Hippocampal formation (tissue), 2 donors: ENCODE measurements at places on chromosomes 3 and 15.

DNA sequence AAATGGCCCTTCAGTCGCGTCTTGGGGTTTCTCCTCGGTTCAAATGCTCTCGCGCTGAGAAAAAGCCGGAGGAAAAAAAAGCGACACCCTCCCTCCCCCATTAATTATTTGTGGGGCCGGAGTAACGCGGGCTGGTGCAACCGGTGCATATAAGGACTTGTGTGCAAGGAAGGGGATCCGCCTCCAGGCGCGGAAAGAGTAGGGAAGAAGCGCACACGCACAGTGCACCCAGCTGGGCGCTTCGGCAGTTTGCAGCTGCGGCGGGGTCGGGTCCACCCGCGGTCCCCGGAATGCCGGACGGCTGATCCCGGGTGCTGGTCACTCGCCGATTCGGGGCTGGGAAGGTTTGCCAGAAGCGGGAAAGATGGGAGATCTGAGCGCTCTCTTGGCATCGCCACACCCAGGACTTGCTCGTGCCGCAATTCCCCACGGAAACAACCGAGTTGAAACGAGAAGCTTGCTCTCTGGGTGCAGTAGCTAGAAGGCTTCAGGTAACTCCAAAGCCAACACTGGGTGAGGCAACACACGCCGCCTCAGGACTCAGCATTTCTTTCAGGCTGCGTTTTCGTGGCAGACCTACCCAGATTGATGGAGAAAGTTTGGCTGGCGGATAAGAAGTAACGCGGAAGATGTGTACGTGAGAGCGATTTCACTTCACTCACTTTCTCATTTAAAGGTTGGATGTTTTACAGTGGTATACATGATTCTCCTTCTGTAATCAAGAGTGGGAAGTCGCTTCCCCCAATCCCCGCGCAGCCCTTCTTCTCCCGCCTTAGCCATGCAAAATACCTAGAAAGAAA, 720 bp upstream of the TNIK start:
- peak; percentile 70 for DNase-seq

DNA sequence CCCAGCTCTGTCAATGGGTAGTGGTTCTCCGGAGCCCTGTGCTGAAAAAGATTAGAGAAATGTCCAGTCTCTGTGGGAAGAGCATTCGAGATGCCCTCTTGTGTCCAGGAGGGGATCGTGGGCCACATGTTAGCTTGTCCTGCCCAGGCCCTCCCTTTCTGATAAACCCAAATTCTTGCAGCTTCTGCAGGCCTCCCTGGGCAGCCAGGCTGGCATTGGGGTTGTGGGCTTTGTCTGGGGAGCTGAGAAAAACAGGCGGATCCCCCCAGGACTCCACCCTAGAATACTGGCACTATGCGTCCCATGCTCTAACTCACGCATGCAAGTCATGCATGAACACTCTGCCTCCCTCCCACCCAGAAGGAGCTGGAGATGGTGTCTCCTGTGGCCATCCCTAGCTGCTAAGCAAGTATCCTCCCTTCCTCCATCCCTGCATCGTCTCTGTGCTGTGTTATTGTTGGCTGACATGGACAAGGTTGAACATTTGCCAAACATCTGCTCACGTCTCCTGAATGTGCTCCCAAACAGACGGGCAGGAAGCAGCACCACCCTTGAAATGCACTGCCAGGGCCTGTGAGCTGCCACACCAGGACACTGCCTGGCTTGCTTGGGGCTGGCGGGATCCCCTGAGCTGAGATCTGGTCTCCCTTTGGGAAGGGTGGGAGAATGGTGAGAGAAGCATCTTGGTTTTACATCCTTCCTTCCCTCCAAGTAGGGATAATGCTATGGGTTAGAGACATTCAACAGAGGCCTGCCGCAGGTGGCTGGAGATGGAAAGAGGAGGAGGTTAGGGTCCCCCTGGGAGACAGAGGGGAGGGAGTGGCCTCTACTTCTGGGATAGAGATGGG, 26.5 kb downstream of the CFAP161 start:
- DNase-seq, result no peak

DNA sequence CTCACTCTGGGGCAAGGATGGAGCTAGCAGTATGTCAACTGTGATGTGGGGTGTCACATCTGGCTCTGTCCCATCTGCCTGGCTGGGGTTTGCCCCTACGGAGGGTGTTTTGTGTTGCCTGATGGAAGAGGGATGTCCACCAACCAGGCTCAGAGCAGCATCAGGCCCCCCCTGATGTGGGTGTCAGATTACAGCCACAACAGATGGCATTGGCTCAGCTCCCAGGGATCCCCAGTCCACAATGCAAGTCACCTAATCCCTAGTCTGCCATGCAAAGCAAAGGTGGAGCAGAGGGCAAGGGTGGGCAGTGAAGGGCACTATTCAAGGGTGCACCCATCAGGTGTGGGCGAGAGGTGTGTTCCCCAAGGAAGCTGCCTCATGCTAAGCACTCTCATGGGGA, 48.9 kb upstream of the AMOTL2 start:
- DNase-seq, result no peak

- no peak for DNase-seq
These were observed 4.4 kb upstream of the VPS8 start for GRCh38 chr3:184807549-184807948.

DNA sequence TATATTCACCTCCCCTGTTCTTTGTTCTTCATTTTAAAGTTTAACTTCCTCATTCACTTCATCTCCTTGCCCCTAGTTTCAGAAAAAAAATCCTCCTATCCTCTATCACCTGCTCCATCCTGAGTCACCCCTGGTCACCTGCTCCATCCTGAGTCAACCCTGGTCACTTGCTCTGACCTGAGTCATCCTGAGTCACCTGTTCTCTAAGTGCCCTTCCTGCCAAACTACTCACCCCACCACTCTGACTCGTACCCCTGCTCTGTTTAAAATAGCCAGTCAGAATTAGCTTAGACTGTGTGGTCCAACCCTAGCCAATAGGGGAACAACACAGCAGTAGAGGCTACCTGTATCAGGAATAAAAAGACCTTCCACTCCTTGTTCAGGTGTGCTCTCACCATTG, 716.9 kb downstream of the ZBBX start:
- DNase-seq, result no peak

DNA sequence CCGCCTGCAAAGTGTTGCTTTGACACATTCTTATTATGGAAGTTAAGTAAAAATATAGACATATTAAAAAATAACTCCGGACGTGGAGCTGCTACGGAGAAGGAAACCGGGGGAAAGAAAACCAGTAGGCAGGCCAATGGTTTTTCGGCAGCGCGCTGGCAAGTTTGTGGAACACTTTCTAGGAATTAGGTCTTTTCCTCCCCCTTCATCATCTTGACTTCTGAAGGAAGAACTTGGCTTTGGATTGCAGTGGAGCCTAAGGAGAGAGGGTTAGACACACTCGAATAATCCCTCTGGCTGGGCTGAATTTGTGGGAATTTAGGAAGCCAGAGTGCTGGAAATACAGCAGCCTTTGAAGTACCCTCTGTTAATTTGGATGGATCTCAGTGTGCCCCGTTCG, 317 bp downstream of the ROBO2 start:
- DNase-seq, result no peak

GRCh38 chr3:87145553-87145952, 81.6 kb upstream of the CHMP2B start:
- no peak for DNase-seq
